Nasal cavity respiratory epithelium epithelial cell of viscerocranial mucosa (primary cell): ENCODE measurements at places on chromosomes 4 and X. TPM values are rescaled to one million over a fixed set of nuclear protein-coding genes. Genes with fewer than 3 reads are reported as not detected.

The ABLIM2 gene
- 1.9 and 3.4 TPM in 2 replicates for total RNA-seq

The RAB40AL gene
- 0.57 TPM in 1 of 2 replicates, not detected in the other for total RNA-seq

The ZMAT1 gene
- under 0.01 and 0.28 TPM in 2 replicates for total RNA-seq

The MAGEB3 gene
- total RNA-seq: not detected in 2 replicates

The NFKB1 gene
- 29.4 and 58.9 TPM in 2 replicates for total RNA-seq

The RNF212 gene
- 0.68 and 0.71 TPM in 2 replicates for total RNA-seq

The GABRQ gene
- total RNA-seq: under 0.01 and 0.34 TPM in 2 replicates

The SPANXA1 gene
- total RNA-seq: not detected in 2 replicates

The SLC34A2 gene
- under 0.01 and 4.1 TPM in 2 replicates for total RNA-seq

The MAGEC1 gene
- total RNA-seq: not detected in 2 replicates

The CRMP1 gene
- total RNA-seq: under 0.01 TPM in 1 of 2 replicates, not detected in the other

The MAGEB2 gene
- total RNA-seq: not detected in 2 replicates

The STPG2 gene
- total RNA-seq: 0.34 and 0.36 TPM in 2 replicates

The RBPJ gene
- 29.4 and 44.6 TPM in 2 replicates for total RNA-seq

The IL2 gene
- total RNA-seq: not detected in 2 replicates

The ARHGAP24 gene
- total RNA-seq: 5.5 and 34.3 TPM in 2 replicates

The PARM1 gene
- total RNA-seq: under 0.01 and 0.71 TPM in 2 replicates

The SATL1 gene
- total RNA-seq: under 0.01 TPM in 1 of 2 replicates, not detected in the other

The SLBP gene
- total RNA-seq: 56.4 and 66.0 TPM in 2 replicates

The TMEM164 gene
- total RNA-seq: 24.3 and 29.5 TPM in 2 replicates

The ELF4 gene
- total RNA-seq: 11.6 and 26.6 TPM in 2 replicates
